Suprapubic skin (tissue), 4 donors: ENCODE measurements at places on chromosomes 1 and 21. TPM values are rescaled to one million over a fixed set of nuclear protein-coding genes. Genes with fewer than 3 reads are reported as not detected.

RPRD2 gene
- 22.2 TPM for total RNA-seq

TTC39A gene
- total RNA-seq, result 16.3 TPM

SAMD11 gene
- not detected for total RNA-seq

CC2D1B gene
- total RNA-seq, result 30.4 TPM

LYPD8 gene
- not detected for total RNA-seq

CTSK gene
- total RNA-seq, result 98.0 TPM

- DNase-seq, result peak; percentile 54
Measured at GRCh38 chr1:248824701-248825100, 1.0 kb downstream of the SH3BP5L start.

- DNase-seq, result no peak
Measured at GRCh38 chr1:193940176-193940575, 753.8 kb upstream of the B3GALT2 start.

DNA sequence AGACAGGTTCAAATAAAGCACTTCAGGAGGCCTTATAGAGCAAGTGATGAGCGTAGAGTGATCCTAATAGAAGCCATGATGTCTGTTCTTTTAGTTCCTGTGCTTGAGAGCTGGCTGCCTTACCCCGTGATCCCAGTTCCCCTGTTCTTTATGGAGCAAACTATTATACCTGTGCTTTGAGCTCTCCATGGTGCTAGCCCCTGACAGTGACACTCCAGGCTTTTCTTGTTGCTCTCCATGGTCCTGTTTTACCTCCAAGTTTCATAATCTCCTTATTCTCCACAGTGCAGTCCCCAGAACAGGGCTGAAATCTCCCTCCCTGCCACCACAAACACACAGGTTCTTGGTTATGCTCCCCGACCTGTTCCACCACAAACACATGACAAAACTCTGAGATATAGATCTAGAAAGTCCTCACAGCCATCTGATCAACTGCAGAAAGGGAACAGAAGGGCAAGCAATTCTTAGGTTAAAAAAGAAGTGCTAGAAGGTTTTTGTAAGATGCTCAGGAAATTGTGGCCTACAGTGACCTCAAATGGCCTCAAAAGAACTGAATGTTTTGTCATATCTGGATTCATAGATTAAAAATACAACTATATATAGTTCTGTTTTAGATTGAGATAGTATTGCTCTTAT, 6.0 kb downstream of the CADM3 start:
- DNase-seq, result no peak

GRCh38 chr1:60281360-60281932, 207.9 kb upstream of the C1orf87 start:
- DNase-seq, result peak; percentile 66

GRCh38 chr1:211135342-211135950, 1.5 kb upstream of the KCNH1 start:
- DNase-seq, result no peak

- no peak for DNase-seq
Measured at GRCh38 chr1:67211589-67212563, 45.6 kb downstream of the IL23R start.

GRCh38 chr21:43667191-43667904, 8.0 kb downstream of the RRP1B start:
- DNase-seq, result no peak

DNA sequence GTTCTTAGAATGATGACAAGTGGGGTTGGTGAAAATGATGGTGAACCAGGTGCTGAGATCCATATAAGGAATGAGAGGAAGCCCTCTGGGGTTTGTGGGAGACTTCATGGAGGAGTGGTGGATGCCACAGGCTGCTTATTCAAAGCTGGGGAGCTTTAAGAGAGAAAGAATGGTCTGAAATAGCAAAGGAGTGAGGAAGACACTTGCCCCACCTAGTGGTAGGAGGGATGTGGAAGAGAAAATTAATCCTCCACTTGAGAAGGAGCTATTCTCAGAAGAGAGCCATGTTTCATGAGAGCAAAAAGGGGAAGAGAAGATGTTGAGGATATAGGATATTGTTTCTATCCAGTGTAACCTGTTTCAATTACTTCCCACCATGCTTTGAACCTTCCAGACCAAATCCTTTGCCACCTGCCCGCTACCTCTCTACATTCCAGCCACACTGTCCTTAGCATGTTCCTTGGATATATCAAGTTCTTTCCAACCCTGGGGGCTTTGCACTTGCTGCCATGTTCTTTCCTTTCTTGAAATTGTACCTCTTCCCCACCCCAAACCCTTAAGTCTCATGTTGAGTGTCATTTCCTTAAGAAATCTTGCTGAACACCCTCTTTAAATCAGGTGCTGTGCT, 19.6 kb upstream of the ZNF648 start:
- DNase-seq, result no peak

DNA sequence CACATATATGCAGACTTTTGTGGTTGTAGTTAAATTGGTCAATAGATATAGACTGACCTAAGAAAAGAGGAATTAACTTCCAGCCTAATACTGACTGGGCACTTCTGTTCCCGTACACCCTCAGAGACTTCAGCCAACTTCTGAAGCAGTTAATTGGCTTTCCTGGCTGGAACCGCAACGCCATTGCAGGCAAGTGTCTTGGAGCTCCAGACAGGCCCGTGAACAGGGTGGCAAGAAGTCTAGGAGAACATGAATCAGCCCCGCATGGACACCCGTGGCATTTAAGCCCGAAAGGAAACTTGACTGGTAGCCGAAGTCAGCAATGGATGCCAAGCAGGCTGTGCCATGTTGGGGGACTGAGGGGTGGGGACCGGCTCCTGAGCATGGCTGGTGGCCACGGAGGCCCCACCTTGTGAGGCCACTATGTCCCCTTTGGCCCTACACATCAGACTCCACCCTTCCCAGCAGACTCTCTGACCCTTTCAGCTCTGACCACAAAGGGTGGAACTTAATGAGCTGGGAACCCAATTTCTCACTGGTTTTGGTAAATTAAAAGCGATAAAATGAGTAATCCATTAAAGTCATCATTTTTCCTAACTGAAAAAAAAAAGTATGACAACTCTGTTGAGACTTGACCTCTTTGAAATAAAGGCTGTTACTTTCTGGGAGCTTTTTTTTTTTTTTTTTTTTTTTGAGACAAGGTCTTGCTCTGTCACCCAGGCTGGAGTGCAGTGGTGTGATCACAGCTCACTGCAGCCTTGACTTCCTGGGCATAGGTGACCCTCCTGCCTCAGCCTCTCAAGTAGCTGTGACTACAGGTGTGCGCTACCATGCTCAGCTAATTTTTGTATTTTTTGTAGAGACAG, 54.1 kb downstream of the RUNX1 start:
- DNase-seq, result no peak

DNA sequence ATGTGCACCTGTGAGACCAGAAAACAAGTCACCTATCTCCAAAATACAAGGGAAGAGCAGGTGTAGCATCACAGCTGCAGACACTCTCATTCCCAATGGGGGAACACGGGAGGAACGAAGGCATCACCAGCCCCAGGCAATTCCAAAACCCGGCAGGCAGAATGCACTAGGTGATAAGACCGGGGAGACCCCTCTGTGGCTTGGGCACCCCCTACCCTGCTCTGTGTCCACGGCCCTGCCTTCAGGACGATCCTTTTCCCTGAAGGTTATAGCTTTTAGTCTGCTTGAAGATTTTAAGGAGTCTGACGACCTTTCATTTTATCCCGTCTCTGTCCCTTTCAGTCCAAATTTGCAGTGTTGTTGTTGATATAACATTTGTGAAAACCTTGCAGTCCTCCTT, 19.2 kb downstream of the TRPM2 start:
- DNase-seq, result no peak

GRCh38 chr1:3631320-3632260, 6.8 kb downstream of the TPRG1L start:
- DNase-seq, result no peak

GRCh38 chr1:230077436-230078213, 10.6 kb downstream of the GALNT2 start:
- no peak for DNase-seq

GRCh38 chr1:8951231-8951630, 5.6 kb downstream of the CA6 start:
- DNase-seq, result no peak

DNA sequence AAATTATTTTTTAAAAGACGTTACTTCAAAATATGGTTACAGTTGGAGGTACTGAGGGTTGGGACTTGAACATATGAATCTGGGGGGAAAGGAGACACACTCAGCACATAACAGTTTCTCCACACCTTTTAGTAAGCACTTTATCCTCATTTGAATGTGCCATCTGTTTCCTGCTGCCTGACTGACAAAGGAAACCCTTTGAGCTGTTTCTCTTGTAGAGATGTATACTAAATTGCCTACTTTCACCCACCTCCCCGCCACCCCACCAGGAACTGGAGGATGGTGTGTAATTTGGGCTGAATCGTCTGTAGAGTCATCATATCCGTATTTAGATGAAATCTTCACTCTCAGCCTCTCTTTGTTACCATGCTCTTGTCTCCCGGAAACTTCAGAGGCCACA, 108.1 kb downstream of the KAZN start:
- no peak for DNase-seq
